ENCODE measurements at places on chromosomes 2 and 18.

GRCh38 chr2:234240917-234241316 is 190.4 kb downstream of the SPP2 start:
- DNase-seq: no peak

GRCh38 chr2:184530239-184530638 is 68.1 kb upstream of the ZNF804A start:
- DNase-seq: no peak

GRCh38 chr18:45731716-45732115 is 7.7 kb downstream of the SLC14A1 start:
- DNase-seq: no peak

DNA sequence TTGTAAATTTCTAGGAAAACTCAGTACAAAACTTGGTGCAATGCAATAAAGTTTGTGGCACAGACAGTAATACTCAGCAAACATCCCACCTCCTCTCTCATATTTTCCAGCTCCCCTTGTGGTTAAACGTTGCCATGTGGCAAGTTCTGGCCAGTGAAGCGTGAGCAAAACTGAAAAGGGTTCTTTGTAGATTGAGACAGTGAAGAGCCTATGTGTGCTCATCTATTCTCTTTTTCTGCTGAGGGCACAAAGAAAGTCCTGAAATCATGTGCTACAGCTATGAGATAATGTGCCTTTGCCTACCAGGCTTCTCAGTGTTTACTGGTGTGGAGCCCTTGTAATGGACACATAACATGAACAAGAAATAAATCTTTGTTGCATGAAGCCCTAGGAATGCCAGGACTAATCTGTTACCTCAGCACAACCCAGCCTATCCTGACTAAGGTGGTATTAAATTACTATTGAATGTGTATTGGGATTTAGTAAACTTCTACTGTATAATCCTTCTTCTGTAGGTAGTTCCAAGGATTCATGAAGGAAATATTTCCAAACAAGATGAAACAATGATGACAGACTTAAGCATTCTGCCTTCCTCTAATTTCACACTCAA is 13.0 kb upstream of the TYMS start:
- DNase-seq: peak; percentile 59

- no peak for DNase-seq
These were observed 69.1 kb downstream of the NAB1 start for GRCh38 chr2:190717764-190718651.

- no peak for DNase-seq
These were observed 2.9 kb downstream of the ATP6V1B1 start for GRCh38 chr2:70938586-70938950.

- DNase-seq: no peak
These were observed 102.6 kb upstream of the HS6ST1 start for GRCh38 chr2:128421286-128421685.

GRCh38 chr2:44969936-44970335 is 28.4 kb downstream of the SIX3 start:
- no peak for DNase-seq

DNA sequence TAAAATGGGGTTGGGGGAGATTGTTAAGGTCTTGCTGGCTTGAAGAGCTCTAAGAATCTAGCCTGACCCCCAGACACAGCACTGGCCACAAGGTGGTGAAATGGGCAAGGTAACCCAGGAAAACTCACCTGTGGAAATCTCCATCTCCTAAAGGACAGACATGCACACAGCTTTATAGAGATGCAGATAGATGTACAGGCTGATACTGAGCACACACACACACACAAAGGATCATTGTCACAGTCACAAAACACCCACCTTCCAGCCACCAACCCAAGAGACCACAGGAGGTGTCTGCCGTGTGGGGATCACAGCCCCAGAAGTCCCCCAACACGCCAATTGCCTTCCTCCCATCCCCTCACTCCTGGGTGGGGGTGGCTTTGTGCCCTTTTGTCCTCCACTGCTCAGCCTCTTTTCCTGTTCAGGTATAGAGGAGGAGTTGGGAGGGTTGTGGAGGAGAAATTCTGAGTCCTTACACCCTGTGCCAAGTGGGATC is 3.2 kb upstream of the CYP26B1 start:
- DNase-seq: no peak

GRCh38 chr2:111135910-111136297 is 15.2 kb downstream of the BCL2L11 start:
- DNase-seq: no peak

DNA sequence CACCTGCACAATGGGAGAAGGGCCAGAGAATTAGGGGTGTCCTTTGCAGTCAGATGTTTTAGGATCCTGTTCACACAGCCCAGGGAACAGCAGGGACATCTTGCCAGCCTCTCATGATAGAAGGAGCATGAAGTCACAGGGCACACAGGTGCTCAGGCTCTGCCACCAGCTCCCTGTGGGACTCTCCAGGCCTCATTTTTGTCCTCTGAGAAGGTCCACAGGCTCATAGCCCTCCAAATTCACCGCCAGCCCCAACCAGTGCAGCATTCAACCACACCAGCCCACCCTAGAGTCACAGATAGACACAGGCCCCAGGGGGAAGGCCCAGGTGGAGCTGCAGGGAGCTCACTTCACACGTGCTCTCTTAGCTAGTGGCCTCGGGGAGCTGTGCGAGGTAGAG is 391.7 kb downstream of the TNS1 start:
- no peak for DNase-seq

GRCh38 chr2:234278556-234279255 is 218.2 kb downstream of the ARL4C start:
- DNase-seq: no peak

- no peak for DNase-seq
These were observed 80.0 kb upstream of the TMEM200C start for GRCh38 chr18:5975111-5976002.

GRCh38 chr2:20539776-20540586 is 93.1 kb downstream of the RHOB start:
- no peak for DNase-seq

GRCh38 chr18:61141691-61142090 is 191.5 kb upstream of the CDH20 start:
- no peak for DNase-seq

- no peak for DNase-seq
These were observed 114.8 kb upstream of the SATB2 start for GRCh38 chr2:199572571-199572970.

- DNase-seq: no peak
These were observed 268.3 kb downstream of the FBXO15 start for GRCh38 chr18:73879328-73879727.
